Thymus (tissue), 14 donors: ENCODE measurements at places on chromosomes 6 and 20. TPM values are rescaled to one million over a fixed set of nuclear protein-coding genes. Genes with fewer than 3 reads are reported as not detected.

DNA sequence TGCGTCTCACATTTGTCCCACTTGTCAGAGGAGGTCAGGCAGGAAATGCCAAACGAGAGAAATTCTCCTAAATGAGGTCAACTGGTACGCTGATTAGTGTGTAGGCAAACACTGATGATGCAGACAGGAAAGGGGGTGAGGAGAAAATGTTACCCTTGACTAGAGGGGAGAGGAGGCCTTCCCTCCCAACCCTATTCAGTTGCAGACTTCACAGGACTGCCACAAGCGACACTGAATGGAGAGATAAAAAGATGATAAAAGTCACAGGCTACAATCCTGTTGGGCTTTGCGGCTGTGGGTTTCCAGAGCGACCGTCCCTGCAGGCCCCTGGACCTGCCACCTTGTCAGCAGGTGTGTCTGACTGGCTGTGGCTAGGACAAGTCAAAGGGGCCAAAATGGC, 569.4 kb downstream of the CDH26 start:
- no peaks in the 10 kb centered on the region for H3K27me3 ChIP-seq
- H3K36me3 ChIP-seq = no peaks in the 10 kb centered on the region
- no peak for DNase-seq
- no peaks in the 10 kb centered on the region for H3K4me1 ChIP-seq
- no peak overlapping the region for H3K4me3 ChIP-seq

GRCh38 chr20:1595333-1595732, 24.5 kb downstream of the SIRPB1 start:
- no peaks in the 10 kb centered on the region for H3K36me3 ChIP-seq
- no peaks in the 10 kb centered on the region for H3K27me3 ChIP-seq
- no peaks in the 10 kb centered on the region for H3K4me1 ChIP-seq
- no peak overlapping the region for H3K4me3 ChIP-seq
- no peak overlapping the region for H3K27ac ChIP-seq

PRKN gene
- total RNA-seq = 0.71 TPM

GRCh38 chr20:20366551-20366875, 1.4 kb upstream of the INSM1 start:
- no peak overlapping the region for H3K27ac ChIP-seq
- no peak overlapping the region for H3K4me3 ChIP-seq
- DNase-seq = no peak
- peaks cover 98% of the 10 kb centered on the region for H3K27me3 ChIP-seq

TRIM15 gene
- 0.19 TPM for total RNA-seq

DNA sequence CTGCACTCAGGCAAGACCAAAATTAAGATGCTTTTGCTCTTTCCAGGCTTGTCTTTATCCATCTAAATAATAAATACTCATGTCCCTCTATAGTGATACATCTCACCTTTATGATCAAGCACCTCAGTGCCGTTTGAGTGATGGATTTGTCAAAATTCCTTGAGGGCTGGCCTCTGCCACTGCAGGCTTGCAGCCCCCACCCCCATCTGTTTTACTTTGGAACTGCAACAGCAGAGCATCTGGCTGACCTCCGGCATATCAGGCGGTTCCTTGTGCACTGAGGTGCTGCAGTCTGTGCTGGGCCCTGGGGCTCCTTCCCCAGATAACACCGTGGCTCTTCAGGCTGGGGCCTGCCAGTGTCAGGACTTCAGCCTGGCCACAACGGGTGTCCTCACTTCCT, 386.9 kb downstream of the CDH26 start:
- no peak for DNase-seq
- H3K27me3 ChIP-seq = no peaks in the 10 kb centered on the region
- no peak overlapping the region for H3K27ac ChIP-seq
- no peaks in the 10 kb centered on the region for H3K36me3 ChIP-seq
- H3K4me1 ChIP-seq = no peaks in the 10 kb centered on the region

OR2H2 gene
- total RNA-seq = not detected

MYB gene
- total RNA-seq = 84.7 TPM
